Stimulated activated CD4-positive, alpha-beta T cell treated with anti-CD3 and anti-CD28 coated beads, Interleukin-4, amount 100 ng/mL, for 24 hours (primary cell): ENCODE measurements at places on chromosomes 2 and 18.

GRCh38 chr2:224520064-224520463 lies 65.1 kb downstream of the CUL3 start:
- peak; percentile 27 for DNase-seq

GRCh38 chr2:85741833-85742455 lies 11.8 kb upstream of the ATOH8 start:
- DNase-seq: no peak

- no peak for DNase-seq
These were observed 8.8 kb upstream of the DUSP2 start for GRCh38 chr2:96153991-96154431.

GRCh38 chr18:75070235-75070624 lies 138.7 kb downstream of the PTGR3 start:
- DNase-seq: no peak

DNA sequence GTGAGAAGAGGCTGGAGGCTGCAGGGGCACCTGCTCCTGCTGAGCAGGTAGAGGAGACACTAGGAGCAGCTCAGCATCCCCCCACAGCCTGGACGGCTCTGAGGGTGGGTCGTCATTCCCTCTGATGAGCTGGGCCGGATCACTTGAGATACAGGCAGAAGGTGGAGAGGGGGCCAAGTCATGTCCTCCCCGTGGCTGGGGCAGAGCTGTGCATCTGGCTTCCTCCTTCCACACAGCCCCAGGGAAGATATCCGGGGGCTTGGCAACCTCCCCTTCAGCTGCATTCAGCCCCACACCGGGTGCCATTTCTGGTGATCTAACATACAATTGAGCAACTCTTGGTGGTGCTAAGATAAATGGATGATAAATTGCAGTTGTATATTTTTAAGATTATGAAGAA lies 236.9 kb downstream of the LDLRAD4 start:
- DNase-seq: no peak

GRCh38 chr2:213285404-213285803 lies 1.1 kb downstream of the SPAG16 start:
- no peak for DNase-seq

- no peak for DNase-seq
These were observed 19.7 kb upstream of the SFXN5 start for GRCh38 chr2:73091164-73091563.

- no peak for DNase-seq
These were observed 93.9 kb downstream of the INHBB start for GRCh38 chr2:120439637-120440384.

DNA sequence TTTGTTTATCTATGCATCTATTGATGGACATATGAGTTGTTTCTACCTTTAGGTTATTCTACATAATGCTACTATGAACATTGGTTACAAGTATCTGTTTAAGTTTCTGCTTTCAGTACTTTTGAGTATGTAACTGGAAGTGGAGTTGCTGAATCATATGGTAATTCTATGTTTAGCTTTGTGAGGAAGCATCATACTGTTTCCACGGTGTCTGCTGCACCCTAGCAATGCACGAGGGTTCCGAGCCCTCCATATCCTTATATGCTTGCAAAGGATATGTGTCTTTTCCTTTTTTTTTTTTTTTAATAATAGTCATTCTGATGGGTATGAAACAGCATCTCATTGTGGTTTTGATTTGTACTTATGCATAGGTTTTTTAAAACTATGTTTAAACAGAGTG lies 83.7 kb downstream of the FMNL2 start:
- DNase-seq: no peak

DNA sequence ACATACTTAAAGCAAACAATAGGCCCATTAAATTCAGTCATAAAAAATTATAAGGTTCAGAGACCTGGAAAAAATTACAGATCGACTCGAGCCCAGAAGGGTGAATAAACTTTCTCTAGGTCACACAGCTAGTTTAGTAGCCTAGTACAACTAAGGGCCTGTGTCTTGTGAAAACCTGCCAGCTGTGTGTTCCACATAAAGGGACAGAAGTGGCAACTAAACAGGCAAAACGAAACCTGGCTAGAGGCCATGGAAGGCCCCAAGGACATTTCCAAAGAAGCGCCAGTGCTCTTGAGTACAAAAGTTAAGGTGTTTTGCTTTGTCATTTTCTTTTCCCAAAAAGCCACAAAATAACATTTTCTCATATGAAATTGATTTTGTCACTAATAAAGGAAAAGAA lies 164.9 kb downstream of the L3MBTL4 start:
- DNase-seq: no peak

DNA sequence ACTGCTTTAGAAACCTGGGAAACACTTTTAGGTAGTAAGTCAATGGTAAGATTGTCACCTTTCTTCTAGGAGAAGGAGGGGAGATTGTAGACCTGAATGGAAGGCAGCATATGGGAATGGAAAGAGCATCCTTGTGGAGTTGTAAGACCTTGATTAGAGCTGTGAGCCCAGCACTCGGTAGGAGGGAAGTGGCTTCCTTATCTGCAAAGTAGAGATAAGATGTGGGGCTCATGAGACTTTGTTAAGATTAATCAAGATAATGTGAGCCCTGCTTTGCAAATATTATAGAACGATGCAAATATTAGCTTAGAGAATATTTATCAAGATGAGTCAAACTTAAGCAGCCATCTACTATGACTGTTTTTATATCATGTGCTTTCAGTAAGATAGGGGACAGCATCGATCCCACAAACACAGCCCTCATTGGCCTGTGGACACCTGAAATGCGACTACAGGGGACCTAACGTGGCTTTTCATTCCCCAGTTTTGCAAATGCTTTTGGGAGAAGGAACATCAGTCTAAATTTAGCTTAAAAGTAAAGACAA lies 243.7 kb downstream of the LTBP1 start:
- DNase-seq: no peak

DNA sequence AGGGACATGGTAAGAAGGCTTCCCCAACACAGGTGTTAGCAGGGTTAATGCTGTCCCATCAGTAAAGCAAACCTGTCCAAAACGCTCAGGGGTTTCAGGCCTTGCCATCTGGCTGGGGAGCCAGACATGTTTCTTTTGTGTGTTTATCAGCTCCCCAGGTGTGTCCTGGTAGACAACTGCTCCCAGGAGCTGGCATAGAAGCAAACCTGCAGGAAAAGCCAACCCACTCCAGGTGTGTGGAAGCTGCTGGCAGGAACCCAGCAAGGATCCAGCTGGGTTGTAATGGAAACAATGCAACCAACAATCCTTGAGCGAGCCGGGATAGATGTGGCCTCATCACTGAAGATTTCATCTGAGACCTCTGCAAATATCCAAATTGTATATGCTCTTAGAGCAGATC lies 123.1 kb downstream of the RAB3GAP1 start:
- no peak for DNase-seq

DNA sequence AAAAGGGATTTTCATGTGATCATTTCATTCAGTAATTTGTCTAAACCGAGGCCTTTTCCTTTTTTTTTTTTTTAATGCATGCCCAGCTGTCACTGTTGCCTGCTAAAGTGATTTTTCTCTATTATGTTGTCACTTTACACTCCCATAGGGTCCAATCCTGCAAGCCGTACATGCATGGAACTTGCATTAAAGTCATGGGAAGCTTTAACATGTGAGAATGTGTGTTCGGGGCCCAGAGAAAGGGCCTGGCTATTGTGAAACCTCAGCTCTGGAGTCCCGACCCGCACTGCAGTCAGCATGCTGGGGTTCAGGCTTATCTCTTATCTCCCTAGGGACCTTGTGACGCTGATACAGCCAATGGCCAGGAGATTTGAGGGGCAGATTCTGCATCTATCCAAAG lies 474.6 kb downstream of the SLC4A3 start:
- no peak for DNase-seq

GRCh38 chr18:23828426-23828825 lies 139.2 kb downstream of the LAMA3 start:
- peak; percentile 53 for DNase-seq

GRCh38 chr2:216596980-216597509 lies 36.2 kb upstream of the IGFBP2 start:
- DNase-seq: no peak

- no peak for DNase-seq
These were observed 99.8 kb downstream of the SH3BP4 start for GRCh38 chr2:235051436-235052260.

DNA sequence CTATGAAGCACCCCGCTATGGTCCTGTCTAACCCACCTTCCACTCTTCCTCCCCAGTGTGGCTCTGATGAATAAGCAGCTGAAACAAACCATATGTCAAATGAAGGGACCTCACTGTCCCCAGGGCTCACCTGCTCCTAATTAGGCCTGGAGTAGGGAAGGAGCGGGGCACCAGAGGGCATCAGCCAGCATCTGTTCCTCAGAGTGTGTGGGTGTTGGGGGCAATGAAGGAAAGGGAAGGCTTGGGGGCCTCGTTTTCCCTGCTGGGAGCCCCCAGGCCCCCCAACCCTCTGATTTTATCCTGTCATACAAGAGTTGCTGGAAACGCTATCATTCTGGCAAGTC lies 274.7 kb downstream of the HAUS1 start:
- DNase-seq: no peak

DNA sequence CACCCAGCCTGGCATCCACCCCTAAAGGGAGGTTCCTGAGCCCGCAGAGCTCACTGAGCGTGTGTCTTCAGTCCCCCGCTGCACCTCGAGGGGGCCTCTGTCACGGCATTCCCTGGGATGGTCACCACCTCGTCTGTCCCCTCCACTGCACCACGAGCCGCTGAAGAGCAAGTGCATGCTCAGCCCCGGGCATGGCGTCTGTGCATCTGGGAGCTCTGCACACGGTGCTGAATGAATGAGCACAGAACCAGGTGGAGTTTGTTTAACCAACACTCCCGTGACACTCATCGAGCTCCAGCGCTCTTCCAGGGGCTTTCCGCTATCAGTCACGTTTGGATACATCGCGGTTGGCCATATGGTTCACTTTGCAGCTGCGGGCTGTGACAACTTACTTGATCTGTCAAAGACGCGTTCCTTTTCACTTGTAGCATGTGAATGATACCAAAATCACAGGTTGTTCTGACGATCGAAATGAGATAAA lies 9.2 kb downstream of the ALLC start:
- no peak for DNase-seq

DNA sequence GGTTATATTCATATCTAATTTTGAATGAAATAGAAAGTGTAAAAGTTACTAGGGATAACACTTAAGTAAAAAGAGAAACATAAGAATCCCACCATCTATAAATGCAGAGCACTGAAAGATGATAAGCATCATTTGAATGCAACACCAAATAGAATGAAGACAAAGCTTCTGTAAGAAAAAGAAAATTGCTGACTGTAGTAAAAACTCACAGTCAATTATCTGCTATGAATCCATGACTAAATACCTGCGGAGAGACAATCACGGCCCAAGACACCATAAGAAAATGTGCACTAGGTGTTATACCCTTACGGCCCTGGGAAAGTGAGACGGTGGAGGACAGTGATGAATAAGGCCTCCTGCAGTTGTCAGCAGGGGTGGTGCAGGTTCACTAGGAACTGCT lies 45.4 kb upstream of the OSR1 start:
- no peak for DNase-seq

- DNase-seq: no peak
These were observed 125.0 kb upstream of the ARHGAP28 start for GRCh38 chr18:6604573-6604941.

DNA sequence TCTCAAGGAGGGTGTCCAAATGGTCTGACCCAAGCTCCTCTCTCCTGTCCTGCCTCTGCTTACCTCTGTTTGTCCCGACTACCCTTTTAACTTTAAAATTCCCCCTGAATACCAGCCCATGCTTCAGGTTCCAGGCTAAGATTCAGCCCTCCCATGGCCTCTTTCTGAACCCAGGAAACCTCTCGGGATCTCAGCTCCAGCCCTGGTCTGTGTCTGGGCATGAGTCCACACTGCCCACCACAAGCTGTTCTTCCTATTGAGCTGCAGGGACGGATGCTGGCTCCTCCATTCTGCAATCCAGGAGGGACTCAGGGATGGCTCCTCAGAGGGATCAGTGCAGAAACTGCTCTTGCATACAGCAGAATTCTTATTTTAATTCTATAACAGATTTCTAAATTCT lies 78.9 kb downstream of the MYT1L start:
- no peak for DNase-seq

- no peak for DNase-seq
These were observed 108.0 kb upstream of the SP5 start for GRCh38 chr2:170607171-170607570.

GRCh38 chr2:240432430-240432819 lies 3.0 kb upstream of the GPC1 start:
- no peak for DNase-seq

- DNase-seq: no peak
These were observed 97.9 kb upstream of the HNRNPA3 start for GRCh38 chr2:177114712-177115111.

DNA sequence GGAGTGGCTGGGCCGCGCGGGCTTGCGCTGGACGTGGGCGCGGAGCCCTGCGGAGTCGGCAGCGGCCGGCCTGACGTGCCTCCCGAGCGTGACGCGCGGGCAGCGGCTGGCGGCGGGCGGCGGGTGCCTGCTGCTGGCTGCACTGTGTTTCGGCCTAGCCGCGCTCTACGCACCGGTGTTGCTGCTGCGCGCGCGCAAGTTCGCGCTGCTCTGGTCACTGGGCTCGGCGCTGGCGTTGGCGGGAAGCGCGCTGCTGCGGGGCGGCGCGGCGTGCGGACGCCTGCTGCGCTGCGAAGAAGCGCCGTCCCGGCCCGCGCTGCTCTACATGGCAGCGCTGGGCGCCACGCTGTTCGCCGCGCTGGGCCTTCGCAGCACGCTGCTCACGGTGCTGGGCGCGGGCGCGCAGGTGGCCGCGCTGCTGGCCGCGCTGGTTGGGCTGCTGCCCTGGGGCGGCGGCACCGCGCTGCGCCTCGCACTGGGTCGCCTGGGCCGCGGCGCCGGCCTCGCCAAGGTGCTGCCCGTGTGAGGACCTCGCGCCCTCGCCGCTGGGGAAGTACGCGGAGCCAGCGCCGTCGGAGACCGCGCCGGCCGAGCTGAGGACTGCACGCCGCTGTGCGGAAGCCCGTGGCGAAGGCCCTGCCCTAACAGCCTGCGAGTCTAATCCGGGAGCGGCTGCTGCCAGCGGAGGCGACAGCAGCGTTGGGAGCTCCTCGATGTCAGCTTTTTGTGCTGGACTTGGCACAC lies 526 bp downstream of the SFT2D3 start:
- DNase-seq: peak; percentile 79

GRCh38 chr2:165173215-165173614 lies 30.6 kb downstream of the SCN3A start:
- DNase-seq: no peak

GRCh38 chr2:146451972-146452371 lies 1392.9 kb upstream of the ACVR2A start:
- no peak for DNase-seq

DNA sequence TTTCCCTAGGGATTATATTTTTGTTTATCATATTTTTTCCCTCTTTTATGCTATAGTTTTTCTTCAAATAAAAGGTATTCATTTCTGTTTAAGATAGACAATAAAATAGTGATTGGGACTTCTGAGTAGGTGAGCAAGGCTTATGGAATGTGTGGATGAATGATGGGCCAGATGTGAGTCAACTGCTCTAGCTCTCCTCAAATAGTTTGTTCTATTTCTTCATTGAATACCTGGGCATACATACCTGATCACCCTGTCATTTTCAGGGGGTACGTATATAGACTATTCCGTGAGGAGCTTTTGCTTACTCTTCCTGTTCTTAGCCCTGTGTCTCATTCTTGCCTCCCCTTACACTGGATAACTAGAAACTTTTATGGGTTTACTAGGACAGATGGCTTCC lies 41.9 kb downstream of the BABAM2 start:
- no peak for DNase-seq

GRCh38 chr18:57915865-57916582 lies 112.9 kb upstream of the ATP8B1 start:
- DNase-seq: no peak
